ENCODE measurements at places on chromosomes 7 and 10. TPM values are rescaled to one million over a fixed set of nuclear protein-coding genes. Genes with fewer than 3 reads are reported as not detected.

The SKIDA1 gene
- 8.2 TPM for total RNA-seq

- no peak for DNase-seq
These were observed 247.7 kb downstream of the TFEC start for GRCh38 chr7:115782696-115783490.

The FAM25G gene
- total RNA-seq = not detected

The LFNG gene
- total RNA-seq = 31.6 TPM

GRCh38 chr10:35208949-35209613, 82.4 kb downstream of the CREM start:
- no peak for DNase-seq

DNA sequence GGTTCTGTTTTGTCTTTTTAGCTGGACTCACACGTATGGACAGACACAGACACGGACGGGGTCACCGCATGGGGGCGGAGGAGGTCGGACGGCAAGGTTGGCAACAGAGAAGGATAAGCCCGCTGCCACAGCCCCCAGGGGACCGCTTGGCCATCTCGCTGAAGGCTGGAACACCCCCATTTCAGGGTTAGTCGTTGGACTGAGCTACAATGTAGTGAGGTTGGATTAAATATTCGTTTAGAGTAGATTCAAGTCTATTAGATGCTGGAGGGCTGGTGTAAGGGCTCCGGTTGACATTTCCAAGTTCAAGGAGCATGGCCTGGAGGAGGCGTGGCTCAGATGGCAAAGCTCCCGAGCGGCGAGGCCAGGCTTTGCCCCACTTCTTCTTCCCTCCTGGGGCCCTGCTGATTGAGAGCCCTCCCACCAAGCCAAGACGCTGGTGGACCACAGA, 35.2 kb downstream of the PPIF start:
- DNase-seq = no peak
